ENCODE measurements at places on chromosomes 13 and 19.

GRCh38 chr19:5143471-5144411 lies 174.8 kb downstream of the KDM4B start:
- no peak for DNase-seq

- DNase-seq = no peak
Observed at GRCh38 chr13:46668302-46668720, 115.3 kb downstream of the LRCH1 start.

- DNase-seq = peak; percentile 84
Observed at GRCh38 chr19:37691881-37692504, 27.6 kb downstream of the ZNF607 start.

DNA sequence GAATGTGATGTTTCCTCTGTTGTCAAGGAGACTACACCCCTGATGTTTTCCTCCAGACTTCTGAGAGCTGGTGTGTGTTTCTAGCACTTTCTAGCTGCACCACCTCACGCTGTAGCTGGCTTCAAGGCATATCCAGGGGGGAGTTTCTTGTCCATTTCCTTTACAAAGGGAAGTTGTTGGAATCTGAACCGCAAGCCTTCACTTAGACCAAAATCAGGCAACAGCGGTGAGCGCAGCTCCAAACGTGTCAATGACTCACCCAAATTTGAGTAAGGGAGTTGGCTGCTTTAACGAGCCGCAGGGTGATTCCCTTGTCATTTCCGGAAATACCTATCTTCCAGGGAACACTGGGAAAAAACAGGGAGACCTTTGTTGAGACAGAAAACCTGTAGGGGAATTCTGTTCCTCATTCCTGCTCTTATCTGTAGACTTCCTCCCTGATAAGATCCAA lies 2.5 kb downstream of the LDLR start:
- no peak for DNase-seq

DNA sequence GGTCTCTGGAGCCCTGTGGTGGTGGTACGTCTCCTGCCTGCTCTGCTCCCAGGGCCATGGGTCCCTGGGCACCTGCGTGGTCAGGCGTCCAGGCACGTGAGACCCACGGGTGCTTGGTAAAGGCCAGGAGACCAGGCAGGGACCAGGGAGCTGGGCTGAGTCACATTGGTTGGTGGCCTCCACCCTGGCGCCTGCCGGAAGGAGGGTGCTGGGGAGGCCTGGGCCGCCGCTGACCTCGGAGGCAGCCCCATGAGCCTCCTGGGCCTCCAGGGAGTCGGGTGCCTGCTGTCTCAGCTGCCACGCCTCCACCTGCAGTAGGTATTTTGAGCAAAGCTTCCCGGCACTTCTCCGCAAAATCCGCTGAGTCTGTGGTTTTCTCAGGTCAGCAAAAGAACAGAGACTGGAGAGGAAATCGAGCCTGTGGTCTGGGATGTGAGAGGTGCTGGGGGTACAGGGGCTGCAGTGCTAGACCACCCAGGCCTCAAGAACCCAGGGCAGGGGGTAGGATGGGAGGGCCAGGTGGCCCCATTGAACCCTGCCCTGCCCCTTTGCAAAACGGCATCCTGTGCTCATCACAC lies 3.6 kb upstream of the PLK5 start:
- no peak for DNase-seq

GRCh38 chr13:59236944-59237343 lies 926.8 kb downstream of the DIAPH3 start:
- DNase-seq = no peak

DNA sequence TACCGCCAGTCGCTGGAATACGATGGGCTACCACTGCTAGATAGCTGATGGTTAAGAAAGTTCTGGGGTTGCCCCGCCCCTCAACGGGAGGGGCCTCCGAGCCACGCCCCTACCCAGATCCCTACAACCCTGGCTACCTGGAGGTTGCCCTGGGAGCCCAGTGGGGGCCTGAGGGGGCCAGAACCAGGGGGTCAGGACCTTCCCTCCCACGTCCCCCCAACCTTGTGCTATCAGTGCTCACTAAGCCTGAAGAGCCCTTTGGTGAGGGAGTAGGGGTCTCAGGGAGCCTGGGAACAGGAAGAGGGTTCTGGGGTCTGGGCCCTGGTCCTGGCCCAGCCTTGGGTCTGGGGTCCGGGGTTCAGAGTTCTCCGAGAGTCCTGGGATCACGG lies 8.9 kb downstream of the OCEL1 start:
- peak; percentile 15 for DNase-seq

- DNase-seq = no peak
Observed at GRCh38 chr19:52226652-52227051, 36.8 kb downstream of the PPP2R1A start.

DNA sequence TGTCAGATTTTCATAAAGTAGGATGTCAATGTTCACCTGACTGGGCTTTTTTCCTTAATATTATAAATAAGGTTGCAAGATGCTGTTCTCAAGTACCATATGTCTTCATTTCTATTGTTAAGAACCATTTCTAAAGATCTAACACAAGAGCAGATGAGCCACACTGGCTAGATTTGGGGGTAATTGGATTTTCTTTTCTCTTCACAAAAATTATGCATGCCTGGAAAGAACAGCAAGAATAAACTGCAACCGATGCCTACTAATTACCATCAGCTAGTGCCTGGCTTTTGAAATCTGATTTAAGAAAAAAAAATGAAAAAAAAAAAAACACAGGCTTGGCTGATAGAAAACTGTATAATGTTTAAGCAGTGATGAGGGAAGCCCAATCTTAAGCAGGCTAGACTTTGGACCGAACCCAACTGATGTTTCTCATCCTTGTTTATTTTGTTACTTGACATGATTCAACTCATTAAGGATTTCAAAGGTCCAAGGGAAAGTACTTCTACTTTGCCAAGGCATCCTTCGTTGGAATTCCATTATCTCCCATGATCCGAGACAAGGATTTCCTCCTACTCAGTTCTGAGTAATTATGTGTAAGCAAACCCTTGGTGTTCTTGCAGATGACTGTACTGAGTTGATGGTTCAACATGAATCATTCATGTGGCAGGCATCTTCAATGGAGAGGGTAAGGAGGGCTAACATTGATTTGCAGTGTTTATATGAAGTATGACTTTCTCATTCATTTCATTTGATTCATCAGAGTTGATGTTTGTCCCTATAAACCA lies 300.5 kb downstream of the SPRY2 start:
- DNase-seq = no peak

DNA sequence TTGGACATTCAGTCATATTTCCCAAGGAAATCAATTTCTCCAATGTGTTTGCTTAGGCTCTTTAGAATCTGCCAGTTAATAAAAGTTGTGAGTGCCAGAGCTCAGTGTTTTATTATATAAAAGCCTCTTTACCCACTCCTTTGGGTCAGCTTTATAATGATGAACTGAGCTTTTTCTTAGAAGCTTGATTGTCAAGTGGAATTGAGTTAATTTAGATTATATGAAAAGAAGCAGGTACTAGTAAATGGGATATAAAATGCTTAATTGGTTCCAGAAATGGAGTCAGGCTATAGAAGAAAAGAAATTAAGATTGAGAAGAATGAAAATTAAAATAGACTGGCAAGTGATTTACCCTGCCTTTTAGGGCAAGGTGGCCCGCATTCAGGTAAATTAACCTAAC lies 363.2 kb downstream of the SLITRK6 start:
- DNase-seq = no peak

DNA sequence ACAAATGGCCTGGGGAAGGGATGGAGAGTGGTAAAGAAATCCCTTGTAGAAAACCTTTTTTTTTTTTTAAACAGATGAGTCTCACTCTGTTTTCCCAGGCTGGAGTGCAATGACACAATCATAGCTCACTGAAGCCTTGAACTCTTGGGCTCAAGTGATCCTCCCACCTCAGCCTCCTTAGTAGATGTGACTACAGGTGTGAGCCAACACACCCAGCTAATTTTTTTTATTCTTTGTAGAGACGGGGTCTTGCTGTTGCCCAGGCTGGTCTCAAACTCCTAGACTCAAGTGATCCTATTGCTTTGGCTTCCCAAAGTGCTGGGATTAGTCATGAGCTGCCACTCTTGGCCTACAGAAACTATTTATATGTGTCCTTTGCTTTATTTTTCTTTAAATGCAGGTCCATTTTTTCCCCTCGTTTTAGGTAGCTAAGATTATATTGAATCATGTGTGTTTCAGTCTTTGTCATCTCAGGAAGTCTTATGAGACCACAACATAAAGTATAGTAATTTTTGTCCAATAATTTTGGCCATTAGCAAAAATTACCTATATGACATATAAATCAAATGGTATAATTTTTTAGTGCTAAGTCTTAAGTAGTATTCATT lies 10.5 kb downstream of the LPAR6 start:
- no peak for DNase-seq

GRCh38 chr13:76683854-76684253 lies 202.4 kb downstream of the KCTD12 start:
- DNase-seq = no peak

GRCh38 chr19:21158523-21159135 lies 16.8 kb downstream of the ZNF431 start:
- no peak for DNase-seq

DNA sequence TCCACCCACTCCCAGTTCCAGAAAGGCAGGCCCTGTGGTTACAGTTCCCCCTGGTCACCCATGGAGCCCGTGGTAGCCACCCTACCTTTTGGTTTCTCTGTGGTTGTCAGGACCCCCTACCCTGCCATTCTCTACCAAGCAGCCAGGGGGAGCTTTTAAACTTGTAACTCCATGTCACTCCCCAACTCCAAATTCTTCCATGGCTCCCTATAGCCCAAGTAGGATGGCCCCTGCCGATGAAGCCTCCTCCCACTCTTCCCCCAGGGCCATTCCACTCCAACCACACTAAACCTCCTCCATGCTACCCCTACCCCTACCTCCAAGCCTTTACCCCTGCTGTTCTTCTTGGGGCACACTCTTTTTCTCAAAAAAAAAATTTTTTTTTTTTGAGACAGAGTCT lies 2.2 kb downstream of the S1PR2 start:
- no peak for DNase-seq

- DNase-seq = no peak
Observed at GRCh38 chr13:43153436-43154090, 130.2 kb downstream of the DNAJC15 start.

DNA sequence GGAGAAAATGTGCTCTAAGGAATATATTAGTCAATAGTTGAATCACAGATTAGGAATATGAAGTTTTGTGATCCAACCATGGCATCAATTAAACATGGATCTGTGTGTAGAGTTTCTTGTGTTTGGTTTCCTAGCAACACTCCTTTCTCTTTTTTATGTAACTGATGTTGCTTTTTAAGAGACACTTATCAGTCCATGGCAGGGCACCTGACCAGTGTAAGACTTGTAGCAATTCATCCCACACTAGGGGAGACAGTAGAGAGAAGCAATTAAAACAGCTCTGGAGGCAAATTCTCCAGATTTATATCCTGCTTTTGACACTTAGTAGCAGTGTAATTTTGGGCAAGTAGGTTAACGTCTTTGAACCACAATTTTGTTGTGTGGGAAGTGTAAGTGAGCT lies 1229.0 kb downstream of the PCDH9 start:
- DNase-seq = no peak

DNA sequence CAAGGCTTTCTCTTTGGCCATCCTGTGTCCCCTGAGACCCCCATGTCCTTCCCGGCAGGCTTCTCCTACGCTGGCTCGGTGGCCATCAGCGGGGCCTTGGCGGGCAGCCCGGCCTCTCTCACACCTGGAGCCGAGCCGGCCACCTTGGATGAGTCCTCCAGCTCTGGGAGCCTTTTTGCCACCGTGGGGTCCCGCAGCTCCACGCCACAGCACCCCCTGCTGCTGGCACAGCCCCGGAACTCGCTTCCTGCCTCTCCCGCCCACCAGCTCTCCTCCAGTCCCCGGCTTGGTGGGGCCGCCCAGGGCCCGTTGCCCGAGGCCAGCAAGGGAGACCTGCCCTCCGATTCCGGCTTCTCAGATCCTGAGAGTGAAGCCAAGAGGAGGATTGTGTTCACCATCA lies 14.2 kb downstream of the PLEKHJ1 start:
- no peak for DNase-seq

- peak; percentile 33 for DNase-seq
Observed at GRCh38 chr13:67023130-67023876, 206.8 kb downstream of the PCDH9 start.

DNA sequence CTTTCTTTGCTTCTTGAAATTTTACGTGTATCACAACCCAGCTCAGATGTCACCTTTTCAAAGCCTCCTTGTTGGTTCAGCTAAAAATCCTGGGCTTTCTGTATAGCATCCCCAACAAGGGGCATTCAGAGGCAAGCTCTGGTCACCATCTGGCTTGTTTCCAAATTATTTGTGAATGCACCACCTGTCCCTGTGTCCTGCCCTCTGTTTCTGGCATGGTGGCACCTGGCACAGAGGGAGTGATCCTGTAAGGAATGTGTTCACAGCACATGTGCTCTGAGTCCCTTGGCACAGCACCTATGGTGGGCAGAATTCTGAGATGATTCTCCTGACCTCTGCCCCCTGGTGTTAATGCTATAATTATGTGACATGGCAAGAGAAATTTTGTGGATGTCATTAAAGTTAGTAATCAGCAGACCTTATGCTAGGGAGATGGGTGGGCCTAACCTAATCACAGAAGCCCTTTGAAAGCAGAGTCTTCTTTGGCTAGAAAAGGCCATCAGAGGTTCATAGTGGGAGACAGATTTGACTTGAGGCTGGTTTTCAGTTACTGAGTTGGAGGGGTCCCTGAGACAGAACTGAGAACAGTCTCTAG lies 76.3 kb downstream of the ZNF429 start:
- DNase-seq = no peak

GRCh38 chr19:6531163-6531955 lies 533 bp downstream of the TNFSF9 start:
- DNase-seq = no peak

DNA sequence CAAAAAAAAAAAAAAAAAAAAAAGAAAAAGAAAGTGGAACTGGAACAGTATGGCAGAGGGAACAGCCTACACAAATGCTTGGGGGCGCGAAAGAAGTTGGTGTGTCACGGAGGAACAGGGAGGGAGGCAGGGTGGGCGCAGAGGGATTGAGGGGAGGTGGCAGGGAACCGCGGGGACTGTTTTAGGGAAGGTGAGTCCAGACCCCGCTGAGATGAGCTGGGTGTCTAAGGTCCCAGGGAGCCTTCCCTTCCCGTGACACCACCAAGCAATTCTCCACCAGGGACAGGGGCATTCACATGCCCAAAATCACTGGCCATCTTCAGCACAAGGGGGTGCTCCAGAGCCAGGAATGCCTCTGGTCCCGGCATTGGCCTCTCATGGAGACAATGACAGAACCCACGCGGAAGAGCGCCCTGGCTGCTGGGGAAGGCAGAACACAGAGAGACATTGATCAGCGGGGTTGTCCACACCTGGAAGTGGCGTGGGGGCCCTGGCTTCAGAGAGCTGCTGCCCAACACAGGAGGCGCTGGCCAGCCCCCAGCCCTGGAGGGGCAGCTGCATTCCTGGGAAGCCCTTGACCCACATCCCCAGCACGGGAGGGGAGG lies 6.9 kb downstream of the PEAK3 start:
- peak; percentile 22 for DNase-seq

- no peak for DNase-seq
Observed at GRCh38 chr13:48775285-48775684, 121.6 kb downstream of the CYSLTR2 start.
